ENCODE measurements at places on chromosomes 7 and 10.

GRCh38 chr10:89100680-89101079 lies 106.4 kb downstream of the CH25H start:
- no peak for DNase-seq

- DNase-seq: peak; percentile 28
Observed at GRCh38 chr7:43302211-43302711, 189.8 kb downstream of the HECW1 start.

DNA sequence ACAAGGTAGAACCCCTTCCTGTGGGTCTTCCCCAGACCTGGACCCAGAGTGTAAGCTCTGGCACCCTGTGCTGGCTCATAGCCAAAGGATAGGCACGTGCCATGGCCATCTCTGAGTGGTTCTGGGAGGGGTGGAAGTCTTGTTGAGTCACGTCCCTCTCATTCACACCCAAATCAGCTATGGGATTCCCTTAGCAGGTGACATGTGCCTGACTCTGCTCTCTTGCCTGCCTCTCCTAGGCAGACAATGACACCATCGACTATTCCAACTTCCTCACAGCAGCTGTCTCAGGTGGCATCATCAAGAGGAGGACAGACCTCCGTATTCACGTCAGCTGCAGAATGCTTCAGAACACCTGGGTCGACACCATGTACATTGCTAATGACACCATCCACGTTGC lies 59.8 kb downstream of the C10orf120 start:
- DNase-seq: no peak

GRCh38 chr10:59342723-59343122 lies 19.6 kb downstream of the FAM13C start:
- no peak for DNase-seq

- no peak for DNase-seq
Observed at GRCh38 chr10:58570979-58571378, 58.3 kb downstream of the BICC1 start.

All from hematopoietic multipotent progenitor cell treated with erythropoietin and hydrocortisone succinate and interleukin-3 and kit ligand, for 4 days (in vitro differentiated cells).